ENCODE measurements at places on chromosomes 4 and X. TPM values are rescaled to one million over a fixed set of nuclear protein-coding genes. Genes with fewer than 3 reads are reported as not detected.

LIMCH1 gene
- total RNA-seq, result 0.15 TPM

ARHGAP6 gene
- total RNA-seq, result 0.09 TPM

WNK3 gene
- 0.29 TPM for total RNA-seq

CNOT6L gene
- 207 TPM for total RNA-seq

NFXL1 gene
- total RNA-seq, result 17.9 TPM

NHSL2 gene
- total RNA-seq, result 11.7 TPM

TCEAL4 gene
- total RNA-seq, result 12.4 TPM

TMEM192 gene
- 8.7 TPM for total RNA-seq

CCDC160 gene
- not detected for total RNA-seq

- peak overlapping the region; percentile 59 for H3K27ac ChIP-seq
- no peaks in the 10 kb centered on the region for H3K27me3 ChIP-seq
- H3K4me3 ChIP-seq, result peak overlapping the region; percentile 97
- H3K36me3 ChIP-seq, result no peaks in the 10 kb centered on the region
- DNase-seq, result no peak
- H3K4me1 ChIP-seq, result peaks cover 21% of the 10 kb centered on the region
These were observed 712 bp downstream of the STX18 start for GRCh38 chr4:4541040-4541631.

GRCh38 chrX:119999087-119999634 lies 55.6 kb upstream of the NKAP start:
- H3K36me3 ChIP-seq, result no peaks in the 10 kb centered on the region
- no peak overlapping the region for H3K27ac ChIP-seq
- peaks cover 21% of the 10 kb centered on the region for H3K4me1 ChIP-seq
- peaks cover 8% of the 10 kb centered on the region for H3K27me3 ChIP-seq

- no peak overlapping the region for H3K27ac ChIP-seq
- peaks cover 12% of the 10 kb centered on the region for H3K4me1 ChIP-seq
- DNase-seq, result no peak
- no peaks in the 10 kb centered on the region for H3K36me3 ChIP-seq
- no peak overlapping the region for H3K4me3 ChIP-seq
These were observed 22.3 kb upstream of the SORCS2 start for GRCh38 chr4:7170012-7170411.

- no peak overlapping the region for H3K27ac ChIP-seq
- H3K27me3 ChIP-seq, result no peaks in the 10 kb centered on the region
- DNase-seq, result no peak
- H3K4me3 ChIP-seq, result no peak overlapping the region
- no peaks in the 10 kb centered on the region for H3K4me1 ChIP-seq
- no peaks in the 10 kb centered on the region for H3K36me3 ChIP-seq
These were observed 86.7 kb downstream of the NHSL2 start for GRCh38 chrX:71997320-71997719.

DNA sequence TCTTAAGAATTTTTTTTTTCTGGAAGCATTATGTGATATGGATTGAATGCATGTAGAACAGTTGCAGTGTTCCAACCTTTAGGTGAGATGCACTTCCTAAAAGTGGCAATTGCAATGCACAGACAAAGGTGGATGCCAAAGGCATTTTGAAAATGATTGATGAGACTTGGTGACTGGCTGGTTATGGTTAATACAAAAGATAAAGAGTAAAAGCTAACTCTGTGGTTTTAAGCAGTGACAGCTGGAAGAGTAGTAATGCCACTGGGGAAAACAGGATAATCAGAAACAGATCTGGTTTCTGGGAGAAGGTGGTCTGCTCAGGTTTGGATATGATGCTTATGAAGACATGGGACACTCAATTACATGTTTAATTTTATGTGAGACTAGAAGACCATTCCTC lies 345.6 kb downstream of the RPA4 start:
- H3K27me3 ChIP-seq, result no peaks in the 10 kb centered on the region
- no peak overlapping the region for H3K4me3 ChIP-seq
- no peaks in the 10 kb centered on the region for H3K4me1 ChIP-seq
- no peak overlapping the region for H3K27ac ChIP-seq

GRCh38 chr4:97027728-97028410 lies 1115.4 kb downstream of the STPG2 start:
- no peak for DNase-seq
- H3K4me3 ChIP-seq, result no peak overlapping the region
- H3K4me1 ChIP-seq, result no peaks in the 10 kb centered on the region
- no peaks in the 10 kb centered on the region for H3K27me3 ChIP-seq
- H3K36me3 ChIP-seq, result no peaks in the 10 kb centered on the region

GRCh38 chrX:40006106-40007017 lies 91.4 kb downstream of the BCOR start:
- peaks cover 47% of the 10 kb centered on the region for H3K4me1 ChIP-seq
- peaks cover 57% of the 10 kb centered on the region for H3K27me3 ChIP-seq
- H3K27ac ChIP-seq, result no peak overlapping the region
- no peaks in the 10 kb centered on the region for H3K36me3 ChIP-seq
- peak; percentile 20 for DNase-seq

- H3K4me3 ChIP-seq, result peak overlapping the region; percentile 32
- no peaks in the 10 kb centered on the region for H3K27me3 ChIP-seq
- DNase-seq, result no peak
- peaks cover 17% of the 10 kb centered on the region for H3K4me1 ChIP-seq
- H3K27ac ChIP-seq, result peak overlapping the region; percentile 75
These were observed 1.0 kb upstream of the TLR1 start for GRCh38 chr4:38805530-38806145.

DNA sequence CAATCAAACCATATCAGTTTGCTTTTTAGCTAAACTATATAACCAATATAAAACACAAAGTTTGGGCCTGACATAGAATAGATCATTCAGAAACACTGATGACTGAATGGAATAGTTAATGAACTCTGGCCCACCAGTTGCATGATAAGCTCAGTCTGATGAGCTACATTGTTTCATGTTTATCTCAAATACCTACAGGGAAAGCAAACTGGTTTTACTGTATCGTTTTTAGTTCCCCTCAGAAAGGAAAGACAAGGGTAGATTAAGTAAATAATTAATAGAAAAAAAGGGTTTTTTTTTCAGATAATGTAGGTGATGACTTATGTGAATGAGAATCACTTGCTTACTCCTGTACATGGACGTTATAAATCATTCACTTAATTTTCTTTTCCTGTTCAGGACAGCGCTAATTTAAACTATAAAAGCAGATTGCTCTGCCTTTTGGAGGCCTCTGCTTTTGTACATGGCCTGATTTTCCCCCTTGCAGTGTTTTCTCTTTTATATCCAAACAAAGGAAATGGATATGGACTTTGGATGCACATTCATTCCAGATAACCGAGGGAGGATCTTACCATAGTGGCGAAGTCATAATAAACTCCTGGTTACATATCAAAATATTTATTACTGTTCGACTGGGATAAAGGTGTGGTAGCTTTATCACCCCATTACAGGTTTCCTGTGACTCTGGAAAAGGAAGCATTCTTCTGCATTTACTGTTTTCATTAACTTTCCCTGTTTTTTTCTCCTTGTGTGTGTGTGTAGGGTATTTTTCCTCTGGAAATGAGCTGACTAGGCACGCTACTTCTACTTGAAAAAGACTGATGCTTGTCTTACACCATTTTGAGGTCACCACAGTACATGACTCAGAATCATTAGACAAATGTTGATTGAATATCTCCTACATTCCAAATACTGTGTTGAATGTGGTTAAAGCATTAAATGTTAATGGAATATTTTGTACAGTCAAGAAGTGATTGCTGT lies 373.1 kb upstream of the HS3ST1 start:
- H3K4me1 ChIP-seq, result no peaks in the 10 kb centered on the region
- no peak for DNase-seq
- H3K27ac ChIP-seq, result no peak overlapping the region
- H3K36me3 ChIP-seq, result no peaks in the 10 kb centered on the region
- no peaks in the 10 kb centered on the region for H3K27me3 ChIP-seq
- no peak overlapping the region for H3K4me3 ChIP-seq

GRCh38 chrX:18290200-18290599 lies 64.3 kb downstream of the SCML2 start:
- no peak overlapping the region for H3K4me3 ChIP-seq
- no peaks in the 10 kb centered on the region for H3K4me1 ChIP-seq
- H3K27me3 ChIP-seq, result no peaks in the 10 kb centered on the region
- DNase-seq, result no peak
- H3K36me3 ChIP-seq, result no peaks in the 10 kb centered on the region

- H3K4me1 ChIP-seq, result no peaks in the 10 kb centered on the region
- no peaks in the 10 kb centered on the region for H3K36me3 ChIP-seq
- DNase-seq, result no peak
These were observed 83.2 kb downstream of the GALNTL6 start for GRCh38 chr4:171896426-171896825.

- no peaks in the 10 kb centered on the region for H3K27me3 ChIP-seq
- no peak overlapping the region for H3K4me3 ChIP-seq
These were observed 21.2 kb upstream of the FAM156A start for GRCh38 chrX:52979568-52979967.

DNA sequence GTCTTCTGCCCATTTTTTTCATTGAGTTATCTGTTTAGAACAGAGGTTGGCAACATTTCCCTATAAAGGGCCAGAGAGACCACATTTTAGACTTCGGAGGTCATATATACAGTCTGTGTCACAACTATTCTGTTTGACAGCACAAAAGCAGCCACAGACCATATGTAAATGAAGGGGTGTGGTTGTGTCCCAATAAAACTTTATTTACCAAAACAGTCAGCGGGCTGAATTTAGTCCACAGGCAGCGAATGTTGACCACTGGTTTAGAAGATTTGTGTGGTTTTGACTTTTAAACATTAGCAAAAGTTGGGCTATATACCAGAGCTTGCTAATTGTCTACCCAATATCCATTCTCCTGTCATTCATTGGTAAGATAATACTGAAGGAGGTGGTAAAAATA lies 150.8 kb downstream of the AMELX start:
- no peak overlapping the region for H3K27ac ChIP-seq
- DNase-seq, result no peak

- H3K4me3 ChIP-seq, result no peak overlapping the region
- peaks cover 3% of the 10 kb centered on the region for H3K36me3 ChIP-seq
- H3K4me1 ChIP-seq, result no peaks in the 10 kb centered on the region
- no peaks in the 10 kb centered on the region for H3K27me3 ChIP-seq
- no peak overlapping the region for H3K27ac ChIP-seq
These were observed 36.7 kb upstream of the CXorf38 start for GRCh38 chrX:40684092-40684491.

DNA sequence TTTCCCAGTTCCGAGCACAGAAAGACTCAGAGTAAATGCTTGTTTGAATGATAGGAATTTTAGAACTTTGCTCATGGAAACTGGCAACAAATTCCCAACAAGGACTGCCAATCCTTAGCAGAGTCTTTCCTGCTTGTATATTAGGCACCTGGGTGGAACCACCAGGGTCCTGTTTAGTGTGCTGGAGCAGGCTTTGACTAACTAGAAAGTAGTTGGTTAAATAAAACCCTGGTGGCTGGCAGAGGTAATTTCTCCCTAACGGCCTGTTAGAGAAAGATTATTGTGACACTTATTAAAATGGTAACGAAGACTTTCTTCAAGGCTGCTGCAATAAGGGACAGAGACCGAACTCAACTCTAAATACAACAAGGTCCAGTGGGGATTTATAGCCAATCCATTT lies 103.6 kb upstream of the TEX13D start:
- H3K4me3 ChIP-seq, result no peak overlapping the region
- peaks cover 11% of the 10 kb centered on the region for H3K4me1 ChIP-seq
- no peaks in the 10 kb centered on the region for H3K36me3 ChIP-seq

GRCh38 chr4:6527683-6528595 lies 47.0 kb upstream of the MAN2B2 start:
- peaks cover 34% of the 10 kb centered on the region for H3K27me3 ChIP-seq
- DNase-seq, result no peak
- H3K27ac ChIP-seq, result no peak overlapping the region
- H3K36me3 ChIP-seq, result no peaks in the 10 kb centered on the region
- no peaks in the 10 kb centered on the region for H3K4me1 ChIP-seq

DNA sequence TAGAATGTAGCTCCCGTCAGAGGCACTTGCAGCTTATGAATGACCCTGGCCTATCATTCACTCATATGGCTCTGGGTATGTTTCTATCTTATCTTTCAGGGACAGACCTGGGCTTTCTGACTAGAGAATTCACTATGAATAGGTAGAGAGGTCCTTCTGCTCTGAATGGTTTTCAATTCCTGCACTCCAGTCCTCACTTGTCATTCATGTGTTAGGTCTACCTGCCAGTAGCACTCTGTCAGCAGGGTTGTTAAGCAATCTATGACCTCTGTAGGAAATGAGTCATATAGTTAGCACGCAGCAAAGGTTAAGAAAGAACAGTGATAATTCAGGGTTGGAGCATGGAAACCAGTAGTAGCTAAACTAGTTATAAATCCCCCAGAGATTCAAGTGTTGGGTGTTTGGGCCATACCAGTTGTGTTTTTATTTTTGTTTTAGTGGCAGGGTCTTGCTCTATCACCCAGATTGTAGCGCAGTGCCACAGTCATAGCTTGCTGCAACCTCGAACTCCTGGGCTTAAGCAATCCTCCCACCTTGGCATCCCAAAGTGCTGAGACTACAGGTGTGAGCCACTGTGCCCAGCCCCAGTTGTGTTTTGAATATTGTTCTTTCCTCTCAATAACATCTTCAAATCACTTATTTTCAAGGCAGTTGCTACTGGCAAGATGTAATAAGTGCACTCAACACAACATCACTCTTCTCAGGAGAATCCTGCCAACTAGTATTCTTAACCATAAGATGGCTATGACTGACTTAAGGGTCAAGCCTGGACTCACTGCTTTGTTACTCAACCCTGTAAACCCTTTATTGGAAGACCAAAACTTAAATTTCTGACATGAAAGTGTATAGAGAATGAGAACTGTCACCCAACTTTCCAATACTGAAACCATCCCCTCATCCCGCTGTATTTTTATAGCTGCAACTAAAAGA lies 25.1 kb downstream of the ARL13A start:
- no peaks in the 10 kb centered on the region for H3K27me3 ChIP-seq
- no peaks in the 10 kb centered on the region for H3K4me1 ChIP-seq
- H3K36me3 ChIP-seq, result peaks cover 6% of the 10 kb centered on the region
- H3K4me3 ChIP-seq, result no peak overlapping the region
- no peak overlapping the region for H3K27ac ChIP-seq

GRCh38 chr4:145709843-145710242 lies 29.9 kb downstream of the C4orf51 start:
- no peak overlapping the region for H3K4me3 ChIP-seq
- H3K27ac ChIP-seq, result no peak overlapping the region
- no peak for DNase-seq
- H3K4me1 ChIP-seq, result no peaks in the 10 kb centered on the region
- no peaks in the 10 kb centered on the region for H3K27me3 ChIP-seq
- H3K36me3 ChIP-seq, result no peaks in the 10 kb centered on the region

- H3K4me3 ChIP-seq, result no peak overlapping the region
- no peak for DNase-seq
- no peaks in the 10 kb centered on the region for H3K4me1 ChIP-seq
- no peak overlapping the region for H3K27ac ChIP-seq
- H3K27me3 ChIP-seq, result no peaks in the 10 kb centered on the region
- H3K36me3 ChIP-seq, result no peaks in the 10 kb centered on the region
These were observed 95.6 kb downstream of the GATB start for GRCh38 chr4:151665022-151665784.

- DNase-seq, result no peak
- H3K4me3 ChIP-seq, result peak overlapping the region; percentile 67
- peaks cover 22% of the 10 kb centered on the region for H3K4me1 ChIP-seq
- no peaks in the 10 kb centered on the region for H3K27me3 ChIP-seq
- peaks cover 13% of the 10 kb centered on the region for H3K36me3 ChIP-seq
These were observed 2.6 kb downstream of the CTBP1 start for GRCh38 chr4:1246111-1246881.

GRCh38 chr4:1490011-1490653 lies 83.9 kb upstream of the NKX1-1 start:
- no peaks in the 10 kb centered on the region for H3K4me1 ChIP-seq
- no peak overlapping the region for H3K27ac ChIP-seq
- H3K27me3 ChIP-seq, result peaks cover 76% of the 10 kb centered on the region
- no peaks in the 10 kb centered on the region for H3K36me3 ChIP-seq

GRCh38 chr4:108336076-108336475 lies 167.3 kb upstream of the LEF1 start:
- H3K27me3 ChIP-seq, result no peaks in the 10 kb centered on the region
- no peak for DNase-seq
- no peak overlapping the region for H3K4me3 ChIP-seq
- no peak overlapping the region for H3K27ac ChIP-seq

GRCh38 chrX:16671005-16671404 lies 21.0 kb downstream of the S100G start:
- no peaks in the 10 kb centered on the region for H3K36me3 ChIP-seq
- no peak overlapping the region for H3K27ac ChIP-seq

All from T-cell (primary cell).